ENCODE measurements at places on chromosomes 4 and X.
A peak's percentile ranks its signal among the peaks of the same experiment; 100 is the strongest.

DNA sequence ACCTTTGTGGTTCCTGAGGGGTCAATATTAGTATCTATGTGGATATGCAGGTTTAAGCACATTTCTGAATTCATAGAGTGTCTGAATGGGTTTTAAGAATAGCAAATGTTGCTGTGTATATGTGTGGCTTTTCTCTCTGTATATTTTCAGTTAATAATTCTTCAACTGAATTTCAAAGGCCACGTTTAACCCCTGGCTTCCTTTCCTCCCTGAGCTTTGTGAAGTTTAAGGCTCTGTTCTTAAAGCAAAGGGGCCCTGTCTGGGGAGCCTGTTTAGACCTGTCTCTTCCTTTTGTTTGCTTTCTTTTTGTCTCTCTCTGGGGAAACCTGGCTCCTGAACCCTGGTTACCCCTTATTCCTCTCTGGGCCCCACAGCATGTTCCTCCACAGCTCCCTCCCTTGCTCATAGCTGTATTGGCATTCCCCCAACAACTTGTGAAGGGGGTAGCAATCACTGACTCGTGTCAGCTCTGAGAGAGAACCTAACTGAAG, 139.1 kb downstream of the COL4A6 start:
- no peak for ATAC-seq

DNA sequence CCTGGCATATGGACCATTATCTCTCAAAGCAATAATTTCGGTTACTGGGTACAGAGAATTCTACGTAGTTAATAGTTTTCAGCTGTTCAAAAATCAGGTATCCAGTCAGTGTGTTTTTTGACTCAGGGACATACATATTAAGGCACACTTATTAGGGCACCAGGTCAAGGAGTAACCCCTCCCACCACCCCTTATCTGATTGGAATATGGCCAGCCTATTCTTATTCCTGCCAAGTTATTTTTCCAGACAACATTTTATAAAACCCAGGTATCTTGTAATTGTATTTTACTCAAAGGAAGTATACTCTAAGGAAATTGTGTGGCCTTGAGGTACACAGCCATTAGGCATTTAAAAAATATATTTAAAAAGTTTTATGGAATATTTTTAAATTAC, 4.3 kb downstream of the ZFX start:
- no peak for ATAC-seq

GRCh38 chr4:121958777-121959176, 6.9 kb upstream of the TRPC3 start:
- no peak for ATAC-seq

DNA sequence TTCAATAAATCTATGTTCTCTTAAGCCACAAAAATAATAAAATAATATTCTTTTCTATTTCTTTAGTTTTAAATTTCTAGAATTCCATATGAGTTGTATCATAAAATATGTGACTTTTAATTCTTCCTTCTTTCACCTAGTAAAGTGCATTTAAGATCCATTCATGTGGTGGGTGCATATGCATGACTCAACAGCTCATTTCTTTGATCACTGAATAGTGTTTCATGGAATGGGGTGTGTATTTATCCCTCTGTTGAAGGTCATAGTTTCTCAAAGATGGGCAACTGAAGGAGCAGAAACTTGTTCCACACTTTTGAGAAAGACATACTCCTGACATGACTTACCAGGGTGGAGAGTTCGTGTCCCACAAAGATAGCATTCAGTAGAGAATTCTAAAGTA, 1230.3 kb upstream of the AGA start:
- no peak for ATAC-seq

GRCh38 chrX:133796282-133796681, 189.1 kb downstream of the GPC3 start:
- ATAC-seq, result no peak

DNA sequence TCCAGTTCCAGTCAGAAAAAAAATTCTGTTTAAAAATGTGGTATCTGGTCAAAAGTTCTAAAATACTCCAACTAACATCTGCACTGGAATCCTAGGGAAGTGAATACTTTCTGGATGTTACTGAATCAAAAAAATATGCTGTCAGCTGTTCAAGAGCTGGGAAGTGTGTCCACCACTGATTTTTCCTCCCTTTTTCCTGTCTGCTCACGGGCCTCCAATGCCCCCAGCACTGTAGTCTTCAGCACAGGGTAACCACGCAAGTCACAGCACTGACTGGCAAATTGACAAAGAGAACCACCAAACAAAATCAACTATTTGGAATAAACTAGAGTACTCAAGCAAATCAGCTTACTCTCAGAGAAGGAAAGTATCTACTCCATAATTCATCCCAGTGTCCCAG, 9.9 kb downstream of the VEGFC start:
- ATAC-seq, result 0 out of 3 replicates have a peak, but pooled peaks have one; percentile 2

DNA sequence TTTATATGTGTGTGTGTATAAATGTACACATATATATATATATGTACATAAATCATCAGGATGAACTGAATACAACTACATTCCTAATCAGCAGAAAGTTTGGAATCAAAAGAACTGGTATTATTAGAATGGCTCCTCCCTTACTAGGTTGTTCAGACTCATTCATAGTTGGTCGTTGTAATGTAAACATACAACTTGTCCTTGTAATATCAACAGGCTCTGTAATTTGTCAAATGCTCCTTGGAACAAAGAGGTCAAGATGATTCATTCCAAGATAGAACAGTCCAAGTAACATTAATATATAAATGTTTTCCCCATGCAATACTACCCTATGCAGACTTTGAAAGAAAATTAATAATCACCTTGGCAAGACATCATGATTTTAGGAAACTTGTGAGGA, 351.4 kb upstream of the SMIM31 start:
- no peak for ATAC-seq

DNA sequence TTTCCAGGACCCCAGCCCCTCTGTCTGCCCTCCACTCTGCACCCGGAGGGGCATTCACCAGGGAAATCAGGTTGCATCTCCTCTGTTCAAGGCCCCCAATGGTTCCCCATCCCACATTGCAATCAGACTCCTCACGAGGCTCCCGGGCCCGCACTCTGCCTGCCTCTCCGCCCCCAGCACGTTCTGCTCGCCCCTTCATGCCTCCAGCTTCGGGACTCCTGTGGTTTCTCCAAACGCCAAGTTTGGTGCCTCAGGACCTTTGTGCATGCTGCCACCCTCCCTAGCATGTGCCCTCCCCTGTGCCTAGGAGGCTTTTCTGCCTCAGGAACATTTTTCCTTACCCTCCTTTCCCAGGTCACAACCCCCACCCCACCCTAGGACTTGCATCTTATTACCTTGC, 183.6 kb upstream of the PSAPL1 start:
- ATAC-seq, result no peak

- ATAC-seq, result no peak
Measured at GRCh38 chrX:118756101-118756500, 28.7 kb downstream of the IL13RA1 start.

DNA sequence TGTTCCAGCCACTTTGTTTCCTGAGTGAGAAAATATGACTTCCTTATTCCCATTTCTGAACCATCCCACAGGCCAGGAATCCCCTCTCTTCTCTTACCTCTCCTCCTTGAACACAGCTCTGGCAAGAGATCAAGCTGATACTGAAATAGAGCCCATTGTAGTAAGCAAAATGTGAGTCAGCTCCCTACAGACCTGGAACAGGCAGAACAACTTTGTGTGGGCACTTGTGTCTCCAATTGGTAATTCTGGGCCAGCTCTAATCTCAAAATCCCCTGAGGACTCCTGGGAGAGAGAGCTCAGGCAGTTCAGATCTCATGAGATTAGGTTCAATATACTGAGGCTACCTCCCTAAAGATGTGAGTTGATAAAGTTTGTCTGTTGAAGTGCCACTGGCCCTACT, 213.5 kb downstream of the GUCY2F start:
- ATAC-seq, result no peak

DNA sequence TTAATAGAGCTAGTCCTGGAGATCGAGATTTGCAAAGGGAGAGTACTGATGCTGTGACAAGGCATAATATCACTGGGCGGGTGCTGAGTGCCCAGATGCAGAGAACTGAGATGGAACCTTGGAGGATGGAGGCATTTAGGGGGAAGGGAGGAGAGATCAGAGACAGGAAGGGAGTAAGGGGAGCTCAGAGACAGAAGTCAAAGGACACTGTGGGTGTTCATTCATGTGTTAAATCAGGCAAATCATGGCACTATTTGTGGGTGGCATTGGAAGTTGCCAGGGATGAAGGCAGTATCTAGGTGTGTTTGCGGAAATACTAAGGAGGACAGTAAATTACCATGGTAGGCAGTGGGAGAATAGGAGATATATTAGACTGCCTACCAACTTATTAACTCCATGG, 135.0 kb downstream of the RBM46 start:
- ATAC-seq, result no peak

DNA sequence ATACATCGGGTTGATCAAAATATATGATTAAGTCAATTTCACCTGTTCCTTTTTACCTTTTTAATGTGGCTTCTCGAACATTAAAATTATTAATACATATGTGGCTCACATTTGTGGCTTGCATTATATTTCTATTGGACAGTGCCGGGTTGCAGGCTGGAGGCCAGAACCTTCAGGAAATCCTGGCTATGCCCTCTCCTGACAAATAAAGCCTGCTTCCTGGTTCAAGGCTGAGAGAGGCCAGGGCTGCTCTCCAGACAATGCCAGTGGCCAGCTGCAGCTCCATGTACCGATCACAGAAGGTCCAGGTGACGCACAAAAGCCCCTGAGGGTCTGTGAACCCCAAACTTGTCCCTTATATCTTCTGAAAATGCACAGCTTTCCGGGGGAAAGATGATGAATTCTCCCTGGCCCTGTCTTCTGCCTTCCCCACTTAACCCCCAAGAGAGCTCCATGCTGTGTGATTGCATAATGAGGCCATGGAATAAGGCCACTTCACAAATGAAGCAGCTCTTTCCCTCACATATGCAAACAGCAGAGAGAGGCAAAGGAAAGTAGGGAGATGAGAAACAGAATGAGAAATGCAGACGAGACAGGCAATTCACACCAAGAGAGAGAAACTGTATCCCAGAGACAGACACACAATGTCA, 241.2 kb downstream of the BCOR start:
- no peak for ATAC-seq

GRCh38 chr4:146338512-146338911, 124.2 kb downstream of the REELD1 start:
- ATAC-seq, result peak; percentile 67

- no peak for ATAC-seq
Measured at GRCh38 chr4:180281724-180282123, 1961.5 kb upstream of the TENM3 start.

- ATAC-seq, result no peak
Measured at GRCh38 chr4:67996127-67996526, 32.8 kb upstream of the TMPRSS11A start.

- ATAC-seq, result peak; percentile 55
Measured at GRCh38 chr4:54657551-54658251, at the start of gene KIT. Gene KIT, plus strand, starts transcription at chr4:54657957. Its CDS starts 58 bp downstream, at chr4:54658015.

GRCh38 chrX:133609166-133609565, 193.9 kb upstream of the GPC4 start:
- no peak for ATAC-seq

GRCh38 chr4:101643186-101643837, 147.2 kb upstream of the BANK1 start:
- ATAC-seq, result no peak

GRCh38 chr4:145341381-145341780, 140.3 kb upstream of the SMAD1 start:
- ATAC-seq, result no peak

GRCh38 chr4:101239665-101240064, 107.7 kb downstream of the PPP3CA start:
- peak; percentile 42 for ATAC-seq

GRCh38 chr4:108337923-108338322, 169.2 kb upstream of the LEF1 start:
- no peak for ATAC-seq

GRCh38 chr4:110735686-110736085, 112.8 kb upstream of the PITX2 start:
- ATAC-seq, result no peak

- ATAC-seq, result no peak
Measured at GRCh38 chr4:139685180-139685579, 19.6 kb downstream of the MGST2 start.

GRCh38 chr4:173367285-173367684, 3.5 kb upstream of the SAP30 start:
- ATAC-seq, result no peak

- no peak for ATAC-seq
Measured at GRCh38 chrX:132559101-132559500, 70.3 kb upstream of the MBNL3 start.

- no peak for ATAC-seq
Measured at GRCh38 chr4:110120506-110120905, 77.9 kb downstream of the ELOVL6 start.

GRCh38 chrX:38935561-38935960, 134.3 kb downstream of the MID1IP1 start:
- no peak for ATAC-seq

DNA sequence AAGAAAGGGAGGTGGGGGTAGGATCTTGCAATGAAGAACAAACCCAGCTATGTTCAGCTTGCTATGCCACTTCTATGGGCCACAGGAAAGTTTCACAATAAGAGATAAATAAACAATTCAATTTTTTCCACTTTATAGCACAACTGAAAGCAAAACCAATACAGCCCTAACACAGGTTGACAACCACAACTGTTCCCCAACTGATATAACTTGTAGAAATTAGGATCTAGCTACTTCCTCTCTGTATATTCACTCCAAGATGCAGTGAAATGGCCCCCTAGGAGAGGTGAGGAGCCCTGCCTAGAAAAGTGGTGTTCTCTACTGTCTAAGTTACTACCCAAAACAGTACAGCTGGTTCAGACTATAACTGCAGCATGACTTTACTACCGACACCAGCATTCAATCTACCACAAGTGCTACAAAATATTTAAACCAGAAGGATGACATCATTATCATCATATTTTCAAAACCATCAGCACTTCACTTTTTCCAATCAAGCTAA, 77.0 kb downstream of the FBXW7 start:
- no peak for ATAC-seq

DNA sequence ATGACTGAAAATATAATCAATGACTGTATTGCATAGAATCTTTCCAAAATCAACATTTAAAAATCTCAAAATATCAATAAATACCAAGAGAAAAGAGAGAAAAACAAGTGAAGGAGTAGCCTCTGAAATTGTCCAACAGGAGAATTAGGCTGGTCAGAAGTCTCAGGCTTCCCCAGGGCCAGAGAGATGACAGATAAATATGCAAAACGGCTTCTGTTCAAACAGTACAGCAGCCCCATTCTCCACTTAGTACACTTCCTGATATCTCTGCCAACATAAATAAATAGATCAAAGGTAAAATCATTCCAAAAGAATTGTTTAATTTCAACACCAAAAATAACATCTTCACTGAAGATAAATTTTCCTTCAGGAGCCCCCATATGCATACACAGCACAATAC, 204.7 kb upstream of the GABRA2 start:
- no peak for ATAC-seq

DNA sequence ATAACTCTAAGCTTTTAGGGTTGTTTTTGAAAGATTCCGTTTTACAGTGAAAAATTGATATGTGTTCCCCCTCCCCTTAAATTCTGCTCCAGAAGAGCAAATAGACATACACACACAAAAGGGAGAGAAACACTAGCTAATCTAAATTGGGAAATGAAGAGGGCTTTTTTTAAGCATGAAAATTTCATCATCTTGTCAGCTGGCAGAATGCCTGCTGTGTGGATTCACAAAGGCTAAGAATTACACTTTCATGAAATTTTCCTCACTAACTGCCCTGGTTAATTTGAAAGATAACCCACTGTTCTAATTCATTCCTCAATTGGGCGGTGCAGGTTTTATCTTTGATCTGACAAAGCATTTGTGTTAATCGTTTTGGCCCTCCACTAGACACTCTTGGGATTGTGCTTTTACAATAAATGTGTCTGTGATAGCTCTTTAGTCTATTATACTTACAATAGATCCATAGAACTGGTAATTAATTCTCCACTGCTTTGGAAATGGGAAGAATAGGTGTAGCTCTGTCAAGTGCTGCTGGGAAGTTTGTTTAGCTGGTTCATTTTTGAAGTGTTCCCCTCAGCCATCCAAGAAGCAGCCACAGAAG, 152.9 kb downstream of the POLA1 start:
- ATAC-seq, result no peak
